Fibroblast of skin of right quadriceps (primary cell): ENCODE measurements at places on chromosomes 6 and 20.

- no peak for DNase-seq
These were observed 341.0 kb upstream of the SULF2 start for GRCh38 chr20:48126227-48126740.

DNA sequence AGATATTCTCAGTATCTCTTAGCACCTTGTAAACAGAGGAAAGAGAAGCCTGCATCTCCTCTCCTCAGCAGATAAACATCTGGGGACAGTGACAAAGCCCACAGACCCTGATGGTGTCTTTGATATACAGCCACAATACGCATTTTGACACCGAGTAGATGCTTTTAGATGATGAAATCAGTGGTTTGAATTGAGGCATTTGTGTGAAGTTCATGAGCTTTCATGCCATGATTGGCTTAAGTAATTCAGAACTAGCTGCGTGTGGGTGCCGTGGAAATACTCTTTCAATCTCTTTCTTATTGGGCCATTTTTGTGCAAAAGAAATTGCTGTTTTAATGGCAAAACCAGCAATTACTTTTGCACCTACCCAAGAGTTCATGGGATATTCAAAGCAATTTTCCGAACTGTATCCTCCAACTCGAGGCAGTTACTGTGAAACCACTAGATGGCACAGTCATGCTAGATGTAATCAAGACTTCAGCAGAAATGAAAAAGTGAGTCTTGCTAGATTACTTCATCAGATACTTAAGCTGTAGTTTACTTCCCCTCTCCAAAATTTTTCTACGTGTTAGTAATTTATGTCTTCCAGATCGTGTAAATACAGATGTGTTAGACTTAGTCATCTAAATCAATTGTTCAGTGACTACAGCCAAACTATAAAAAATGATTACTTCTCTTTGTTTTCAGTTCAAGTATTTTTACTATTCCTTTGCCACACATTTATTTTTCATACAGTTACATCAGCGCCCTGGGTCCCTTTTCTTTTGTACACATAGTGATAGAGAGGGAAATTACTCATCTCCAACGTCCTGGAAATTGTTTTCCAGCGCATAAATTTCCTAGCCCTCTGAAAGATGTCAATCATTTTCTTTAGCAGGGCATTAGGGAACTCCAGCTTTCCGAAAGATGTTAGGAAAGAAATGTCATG is 49.4 kb downstream of the IYD start:
- peak; percentile 88 for DNase-seq

DNA sequence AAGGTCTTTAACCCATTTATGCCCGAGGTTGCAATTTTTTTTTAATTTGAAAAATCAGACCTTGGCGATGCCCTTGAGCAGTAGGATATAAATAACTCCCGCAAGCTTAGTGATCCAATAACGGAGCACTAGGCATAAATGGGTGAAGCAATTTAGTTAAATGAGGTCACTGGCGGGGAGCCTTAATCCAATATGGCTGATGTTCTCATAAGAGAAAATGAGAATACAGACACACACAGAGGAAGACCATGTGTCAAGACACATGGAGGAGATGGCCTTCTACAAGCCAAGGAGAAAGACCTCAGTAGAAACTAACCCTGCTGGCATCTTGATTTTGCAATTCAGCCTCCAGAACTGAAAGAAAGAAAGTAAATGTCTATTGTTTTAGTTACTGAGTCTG is 735 bp downstream of the SIRPG start:
- DNase-seq: no peak

GRCh38 chr20:56609321-56609720 is 19.8 kb upstream of the TFAP2C start:
- DNase-seq: no peak

- DNase-seq: no peak
These were observed 64.1 kb downstream of the GFOD1 start for GRCh38 chr6:13423252-13423651.

DNA sequence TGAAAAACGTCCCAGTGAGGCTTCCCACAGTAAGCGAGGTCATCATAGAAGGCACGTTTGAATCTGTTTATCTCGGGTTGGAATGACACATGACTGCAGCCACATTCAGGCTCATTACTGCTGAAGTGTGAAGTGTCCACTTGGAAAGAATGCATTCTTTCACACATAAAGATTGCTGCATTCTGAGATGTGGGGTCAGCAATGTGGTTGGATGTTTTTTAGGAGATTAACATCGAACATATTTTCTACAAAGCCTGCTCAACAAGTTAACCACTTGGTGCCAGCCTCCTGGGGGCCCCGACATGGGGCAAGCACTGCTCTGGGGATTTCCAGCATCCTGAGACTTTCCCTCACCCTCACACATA is 79.9 kb downstream of the BMP6 start:
- peak; percentile 14 for DNase-seq

- no peak for DNase-seq
These were observed 9.3 kb downstream of the SH3BGRL2 start for GRCh38 chr6:79640146-79641111.

DNA sequence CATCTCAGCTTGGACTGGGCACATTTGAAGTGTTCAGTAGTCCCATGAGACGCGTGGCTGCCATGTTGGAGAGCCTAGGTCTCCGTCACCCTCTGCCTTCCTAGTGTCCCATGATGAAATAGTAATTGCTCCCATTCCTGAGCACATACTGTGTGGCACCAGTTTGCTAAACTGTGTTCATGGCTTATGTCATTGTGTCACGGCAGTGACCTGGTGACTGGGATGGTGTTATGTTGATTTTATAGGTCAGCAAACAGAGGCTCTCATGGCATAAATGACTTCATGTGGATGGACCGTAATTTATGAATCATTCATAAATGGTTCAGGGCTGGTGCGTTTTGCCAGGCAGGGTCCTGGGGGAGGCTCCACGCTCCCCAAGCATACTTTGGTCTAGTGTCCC is 3.8 kb downstream of the BCAS4 start:
- no peak for DNase-seq

DNA sequence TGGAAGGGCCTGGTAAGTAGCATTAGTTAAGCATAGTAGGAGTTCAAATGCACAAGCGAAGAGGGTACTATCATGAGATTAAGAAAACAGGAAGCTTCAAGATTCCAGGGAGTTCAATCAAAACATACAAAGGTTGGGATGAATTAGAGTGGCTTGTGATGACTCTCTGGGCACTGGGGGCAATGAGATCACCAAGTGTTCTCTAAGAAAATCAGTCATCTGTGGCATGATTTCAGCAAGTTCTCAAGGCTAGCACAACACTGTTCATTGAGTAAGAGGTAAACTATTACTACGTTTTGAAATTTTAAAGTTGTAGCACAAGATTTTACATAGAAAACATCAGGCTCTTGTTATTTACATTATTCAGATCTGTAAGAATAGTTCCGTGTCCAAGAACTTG is 139.7 kb upstream of the FLRT3 start:
- DNase-seq: peak; percentile 46

DNA sequence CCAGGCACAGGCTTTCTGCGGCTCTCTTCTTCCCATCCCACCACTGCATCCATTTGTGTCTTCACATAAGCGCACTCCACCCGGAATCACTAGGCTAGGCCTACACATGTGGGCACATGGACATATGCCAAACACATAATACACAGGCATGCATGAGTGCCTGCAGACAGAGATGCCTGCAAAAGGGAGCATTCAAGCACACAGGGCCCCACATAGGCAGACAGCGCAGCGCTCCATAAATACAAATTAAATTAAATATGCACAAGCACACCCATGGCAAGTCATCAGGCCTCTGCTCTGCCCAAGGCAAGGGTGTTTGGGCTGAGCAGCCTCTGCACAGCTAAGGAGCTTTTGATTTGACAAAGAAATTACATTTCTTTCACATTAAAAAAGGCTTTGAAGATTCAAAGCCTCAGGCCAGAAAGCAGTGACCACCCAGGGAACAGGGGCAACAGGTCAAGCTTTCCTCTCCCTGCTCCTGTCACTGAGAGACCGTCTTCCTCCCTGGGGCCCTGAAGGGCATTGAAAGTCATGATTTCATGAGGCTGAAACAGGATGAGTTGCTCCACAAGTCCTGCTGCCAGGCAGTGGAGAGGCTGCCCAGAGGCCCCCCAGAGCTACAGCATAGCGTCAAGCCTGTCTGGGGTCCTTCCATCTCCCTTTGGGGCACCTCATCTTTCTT is 134.2 kb upstream of the LRFN2 start:
- peak; percentile 19 for DNase-seq

DNA sequence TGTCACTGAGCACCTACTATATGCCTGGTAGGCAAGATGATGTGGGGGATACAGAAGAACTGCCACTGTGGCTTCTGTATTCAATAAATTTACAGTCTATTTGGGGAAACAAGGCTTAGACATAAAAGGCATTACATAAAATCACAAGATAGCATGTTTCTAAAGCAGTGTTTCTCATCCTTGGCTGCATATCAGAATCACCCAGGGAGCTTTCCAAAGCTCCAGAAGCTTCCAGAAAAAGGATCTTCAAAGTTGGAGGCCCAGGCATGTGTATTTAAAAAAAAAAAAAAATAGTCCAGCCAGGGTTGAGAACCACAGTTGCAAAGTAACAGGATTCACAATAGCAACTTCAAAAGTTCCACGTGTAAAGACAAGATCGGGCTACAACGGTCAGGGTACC is 112.4 kb upstream of the SPACA1 start:
- no peak for DNase-seq

- no peak for DNase-seq
These were observed 52.2 kb upstream of the TRERF1 start for GRCh38 chr6:42503894-42504293.

DNA sequence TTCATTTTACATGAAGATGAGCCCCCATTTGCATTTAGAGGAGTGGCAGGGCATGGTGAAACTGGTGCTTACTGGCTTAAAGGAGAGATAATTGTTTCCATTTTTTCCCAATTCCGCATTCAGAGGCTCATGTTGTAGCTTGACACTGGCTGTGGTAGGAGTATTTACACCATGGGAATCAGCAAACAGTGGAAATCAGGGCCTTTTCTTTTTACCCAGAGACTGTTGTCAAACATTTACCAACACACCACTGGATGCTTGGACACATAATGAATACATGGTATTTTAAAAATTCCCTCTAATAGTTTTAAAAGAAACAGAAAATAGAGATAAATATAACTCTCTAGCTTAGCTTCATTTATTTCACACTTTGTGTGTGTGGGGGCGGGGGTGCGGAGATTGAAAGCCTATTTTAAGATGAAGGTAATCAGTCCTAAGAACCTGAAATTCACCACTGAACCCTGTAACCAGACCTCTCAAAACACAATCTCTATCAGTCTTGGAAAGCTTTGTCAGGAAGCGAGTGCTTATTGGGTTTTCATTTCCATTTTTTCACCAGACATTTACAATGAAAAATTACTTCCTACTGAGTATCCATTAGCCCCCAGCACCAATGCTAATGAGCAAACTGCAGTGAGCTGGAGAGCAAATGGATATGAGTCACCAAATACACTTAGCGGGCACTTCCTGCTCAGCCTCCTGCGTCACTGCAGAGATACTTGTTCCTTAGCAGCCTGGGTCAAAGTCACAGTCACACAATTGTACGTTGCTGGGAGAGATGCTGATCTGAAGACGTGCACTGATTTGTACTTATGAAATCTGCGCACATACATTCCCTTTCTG is 532.0 kb downstream of the BCKDHB start:
- DNase-seq: peak; percentile 95

DNA sequence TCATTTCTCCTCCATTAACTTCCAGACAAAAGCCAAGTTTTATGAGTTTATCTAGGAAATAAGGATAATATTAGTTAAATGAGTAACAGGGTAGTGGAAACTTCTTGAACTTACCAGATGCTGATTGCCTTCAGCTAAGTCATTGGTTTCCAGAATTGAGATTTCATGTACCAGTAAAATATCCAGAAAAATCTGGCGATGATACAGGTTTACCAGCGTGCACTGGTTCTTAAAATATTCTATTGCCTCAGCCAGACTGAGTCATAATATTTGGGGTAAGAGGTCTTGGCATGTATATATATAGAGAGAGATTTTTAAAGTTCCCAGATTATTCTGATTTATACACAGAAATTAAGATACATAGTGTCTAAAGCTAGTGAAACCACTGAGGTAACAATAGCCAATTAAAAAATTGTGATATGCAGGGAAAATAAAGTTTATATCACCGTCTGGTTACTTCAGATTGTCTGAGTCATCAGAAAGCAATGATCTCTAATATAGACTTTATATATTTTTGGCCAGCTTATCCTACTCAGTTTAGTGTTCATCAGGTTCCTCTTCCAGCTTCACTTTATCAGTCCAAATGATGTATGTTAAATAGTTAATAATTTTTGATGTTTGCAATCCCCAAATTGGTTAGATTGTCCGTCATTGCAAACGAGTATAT is 39.5 kb upstream of the SDHAF4 start:
- peak; percentile 51 for DNase-seq

DNA sequence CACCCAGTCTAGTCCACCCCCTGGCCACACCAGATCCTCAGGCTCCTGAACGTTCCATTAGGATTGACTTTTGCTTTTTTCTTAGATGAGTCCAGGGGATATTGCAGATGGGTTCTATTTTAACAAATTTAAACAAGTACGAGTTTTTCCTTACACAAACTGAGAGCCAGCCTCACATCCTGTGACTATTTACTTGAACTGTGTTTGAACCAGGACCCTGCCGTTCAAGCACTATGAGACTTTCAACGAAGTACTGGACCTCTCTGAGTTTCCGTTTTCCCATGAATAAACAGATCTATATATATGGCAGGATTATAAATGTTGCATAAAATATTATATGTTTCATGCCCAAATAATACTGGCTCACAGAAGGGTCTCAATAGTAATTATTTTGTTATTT is 1.4 kb upstream of the METTL24 start:
- DNase-seq: no peak

GRCh38 chr6:139987091-139987490 is 612.6 kb upstream of the CITED2 start:
- DNase-seq: no peak

DNA sequence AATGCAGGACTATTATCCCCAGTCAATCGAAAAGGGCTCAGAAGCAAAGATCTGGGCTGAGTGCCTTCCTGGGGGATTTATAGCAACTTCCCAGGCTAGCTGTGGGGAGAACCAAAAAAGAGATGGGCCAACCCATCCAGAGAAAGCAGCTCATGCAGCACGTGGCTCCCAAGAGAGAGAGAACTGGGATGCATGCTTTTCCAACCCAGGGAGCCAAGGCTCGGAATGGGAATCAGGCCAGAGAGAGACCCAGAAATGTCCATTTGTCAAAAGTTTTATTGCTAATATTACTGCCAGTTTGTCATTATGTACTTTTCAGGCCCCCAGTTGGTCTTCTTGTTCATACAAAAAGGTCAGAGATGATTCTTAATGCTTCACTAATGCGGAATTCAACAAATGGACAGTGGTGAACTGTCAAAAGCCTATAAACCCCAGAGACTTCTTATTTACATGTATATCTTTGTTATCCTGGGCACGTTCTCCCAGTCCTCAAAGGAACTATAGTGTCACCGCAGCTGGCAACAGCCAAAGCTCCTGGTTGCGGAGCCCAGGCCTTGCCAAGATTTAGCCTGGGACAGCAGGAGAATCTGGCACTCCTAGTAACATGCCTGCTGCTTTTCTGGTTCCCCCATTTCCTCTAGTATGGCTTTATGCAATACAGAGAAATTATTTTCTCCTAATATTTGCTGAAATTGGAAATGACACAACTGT is 139.1 kb upstream of the POU3F2 start:
- DNase-seq: no peak

- no peak for DNase-seq
These were observed 177.6 kb upstream of the MAN1A1 start for GRCh38 chr6:119527231-119527578.
